Progenitor cell of endocrine pancreas (in vitro differentiated cells): ENCODE measurements at places on chromosomes 11 and 22. TPM values are rescaled to one million over a fixed set of nuclear protein-coding genes. Genes with fewer than 3 reads are reported as not detected.

DNA sequence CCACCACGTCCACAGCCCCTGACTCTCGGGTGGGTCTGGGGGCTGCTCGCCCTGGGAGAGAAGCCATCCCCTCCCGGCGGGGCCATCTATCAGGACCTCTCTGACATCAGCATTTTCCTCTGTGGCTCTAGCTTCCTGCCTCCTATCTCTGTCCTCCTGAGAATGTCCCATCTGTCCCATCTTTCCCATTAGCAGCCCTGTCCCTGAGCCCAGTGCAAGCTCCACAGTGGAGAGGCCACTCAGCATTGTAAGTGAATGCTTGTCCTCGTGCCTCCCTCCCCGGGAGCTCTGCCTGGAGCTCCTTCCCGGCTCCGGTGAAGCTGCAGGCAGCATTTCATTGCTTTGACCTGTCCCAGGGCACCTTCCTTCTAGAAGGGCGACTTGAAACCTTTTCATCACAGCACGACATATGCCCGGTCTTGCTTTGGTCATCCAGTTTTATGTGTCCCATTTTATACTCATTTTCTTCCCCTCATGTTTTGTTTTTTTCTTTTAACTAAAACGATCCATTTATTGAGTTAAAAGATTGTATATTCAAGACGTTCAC, 49.7 kb downstream of the RTN4R start:
- peaks cover 14% of the 10 kb centered on the region for H3K4me1 ChIP-seq
- H3K4me3 ChIP-seq = no peak overlapping the region
- H3K27ac ChIP-seq = no peak overlapping the region
- H3K36me3 ChIP-seq = no peaks in the 10 kb centered on the region

DNA sequence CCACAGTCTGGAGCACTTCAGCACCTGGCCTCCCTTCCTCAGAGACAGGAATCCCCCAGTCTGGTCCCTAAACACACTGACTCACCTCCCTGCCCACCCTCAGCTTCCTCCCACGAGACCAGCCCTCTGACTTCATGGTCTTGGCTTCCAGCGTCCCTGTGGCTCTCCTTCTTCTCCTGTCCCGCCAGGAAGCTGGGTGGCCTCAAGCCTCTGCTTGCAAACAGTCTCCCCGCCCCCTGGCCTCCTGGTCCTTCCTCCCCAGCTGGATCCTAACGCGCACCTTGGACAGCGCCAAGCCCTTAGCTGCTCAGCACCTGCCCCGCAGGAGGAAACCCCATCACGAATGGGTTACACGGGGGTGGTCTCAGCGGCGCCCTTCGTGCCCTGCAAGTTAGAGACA, 4.5 kb downstream of the NCF4 start:
- no peaks in the 10 kb centered on the region for H3K36me3 ChIP-seq
- DNase-seq = peak; percentile 31
- no peak overlapping the region for H3K27ac ChIP-seq
- no peaks in the 10 kb centered on the region for H3K4me1 ChIP-seq

GAS2 gene
- 14.5 and 16.0 TPM in 2 replicates for total RNA-seq

DNA sequence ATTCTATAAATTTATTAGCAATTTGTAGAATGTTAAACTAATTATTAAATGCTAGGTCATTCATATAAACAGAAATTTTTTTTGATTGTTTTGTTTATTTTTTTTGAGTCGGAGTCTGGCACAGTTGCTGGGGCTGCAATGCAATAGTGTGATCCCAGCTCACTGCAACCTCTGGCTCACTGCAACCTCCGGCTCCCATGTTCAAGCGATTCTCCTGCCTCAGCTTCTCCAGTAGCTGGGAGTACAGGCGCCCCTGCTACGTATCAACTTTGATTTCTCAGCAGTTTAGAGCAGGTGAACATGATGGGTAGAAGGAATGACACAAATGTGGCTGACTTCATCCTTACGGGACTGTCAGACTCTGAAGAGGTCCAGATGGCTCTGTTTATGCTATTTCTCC, at the start of gene OR8H3:
TSS of gene OR8H3 (plus strand) at position 301 of the 400 bp plus-strand sequence. CDS start at position 301, 0 bp downstream.
- no peak within 1 kb of the TSS for H3K27ac ChIP-seq
- H3K4me1 ChIP-seq = no peaks in the 10 kb centered on the region
- H3K36me3 ChIP-seq = no peaks in the 10 kb centered on the region
- DNase-seq = no peak
- no peaks in the 10 kb centered on the region for H3K27me3 ChIP-seq
- no peak within 1 kb of the TSS for H3K4me3 ChIP-seq

- peaks cover 6% of the 10 kb centered on the region for H3K27me3 ChIP-seq
- peaks cover 13% of the 10 kb centered on the region for H3K4me1 ChIP-seq
- DNase-seq = no peak
- H3K27ac ChIP-seq = peak overlapping the region; percentile 97
Measured at GRCh38 chr11:85628771-85629341, 463 bp downstream of the TMEM126B start.

GRCh38 chr11:10002221-10002620, 291.8 kb downstream of the SBF2 start:
- H3K4me1 ChIP-seq = no peaks in the 10 kb centered on the region
- no peak overlapping the region for H3K27ac ChIP-seq
- H3K36me3 ChIP-seq = peaks cover 19% of the 10 kb centered on the region
- no peak overlapping the region for H3K4me3 ChIP-seq
- DNase-seq = no peak

GRCh38 chr11:90197377-90197776, 25.5 kb downstream of the CHORDC1 start:
- no peak overlapping the region for H3K27ac ChIP-seq
- no peak overlapping the region for H3K4me3 ChIP-seq
- H3K27me3 ChIP-seq = no peaks in the 10 kb centered on the region
- peaks cover 10% of the 10 kb centered on the region for H3K36me3 ChIP-seq

GRCh38 chr11:9479899-9480298, 19.1 kb downstream of the ZNF143 start:
- no peak overlapping the region for H3K27ac ChIP-seq
- H3K36me3 ChIP-seq = peaks cover 27% of the 10 kb centered on the region
- DNase-seq = no peak
- no peaks in the 10 kb centered on the region for H3K27me3 ChIP-seq
- no peak overlapping the region for H3K4me3 ChIP-seq
- no peaks in the 10 kb centered on the region for H3K4me1 ChIP-seq

- no peaks in the 10 kb centered on the region for H3K36me3 ChIP-seq
- H3K4me1 ChIP-seq = no peaks in the 10 kb centered on the region
- no peak overlapping the region for H3K27ac ChIP-seq
- peaks cover 5% of the 10 kb centered on the region for H3K27me3 ChIP-seq
- no peak for DNase-seq
Measured at GRCh38 chr11:5705688-5706087, 16.1 kb downstream of the TRIM22 start.

DNA sequence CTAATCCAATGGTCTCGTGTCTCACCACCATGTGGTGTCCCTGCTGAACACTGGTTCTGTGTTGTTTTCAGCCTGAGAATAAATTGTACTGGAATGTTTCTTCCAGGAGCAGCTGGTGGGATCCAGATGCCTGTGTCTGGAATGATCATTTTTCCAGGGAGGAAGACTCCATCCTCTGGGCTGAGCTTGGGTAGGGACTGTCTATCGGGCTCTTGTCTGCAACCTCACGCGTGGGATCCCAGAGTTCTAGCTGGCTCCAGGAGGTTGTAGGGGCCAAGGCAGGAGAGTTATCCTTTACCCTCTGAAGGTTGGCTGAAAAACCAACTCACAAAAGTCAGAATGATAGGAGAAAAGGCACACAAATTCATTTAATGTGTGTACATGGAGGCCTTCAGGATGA, 144.1 kb upstream of the B3GAT1 start:
- no peaks in the 10 kb centered on the region for H3K4me1 ChIP-seq
- H3K27me3 ChIP-seq = peaks cover 23% of the 10 kb centered on the region
- no peak overlapping the region for H3K27ac ChIP-seq
- no peak for DNase-seq
